ENCODE measurements at places on chromosomes 6 and 20. TPM values are rescaled to one million over a fixed set of nuclear protein-coding genes. Genes with fewer than 3 reads are reported as not detected.
A peak's percentile ranks its signal among the peaks of the same experiment; 100 is the strongest.

Gene ZNF335
- 7.4 TPM for total RNA-seq

Gene PKHD1
- total RNA-seq, result 13.9 TPM

Gene C6orf163
- total RNA-seq, result 0.57 TPM

Gene SEMG1
- total RNA-seq, result not detected

Gene CCR6
- total RNA-seq, result not detected

DNA sequence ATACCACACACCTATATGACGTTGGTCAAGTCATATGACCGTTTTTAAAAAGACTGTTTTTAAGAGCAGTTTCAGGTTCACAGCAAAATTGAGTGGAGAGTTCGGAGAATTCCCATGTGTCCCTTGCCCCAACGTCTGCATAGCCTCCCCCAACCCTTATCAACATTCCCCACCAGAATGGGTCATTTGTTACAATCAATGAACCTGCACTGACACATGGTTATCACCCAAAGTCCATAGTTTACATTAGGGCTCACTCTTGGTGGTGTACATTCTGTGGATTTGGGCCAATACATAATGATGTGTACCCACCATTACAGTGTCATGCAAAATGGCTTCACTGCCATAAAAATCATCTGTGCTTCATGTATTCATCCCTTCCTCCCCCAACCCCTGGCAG lies 52.0 kb downstream of the ZBTB2 start:
- H3K4me3 ChIP-seq, result no peak overlapping the region
- no peak overlapping the region for H3K27ac ChIP-seq
- H3K27me3 ChIP-seq, result no peaks in the 10 kb centered on the region
- H3K4me1 ChIP-seq, result no peaks in the 10 kb centered on the region
- no peaks in the 10 kb centered on the region for H3K36me3 ChIP-seq
- DNase-seq, result no peak

DNA sequence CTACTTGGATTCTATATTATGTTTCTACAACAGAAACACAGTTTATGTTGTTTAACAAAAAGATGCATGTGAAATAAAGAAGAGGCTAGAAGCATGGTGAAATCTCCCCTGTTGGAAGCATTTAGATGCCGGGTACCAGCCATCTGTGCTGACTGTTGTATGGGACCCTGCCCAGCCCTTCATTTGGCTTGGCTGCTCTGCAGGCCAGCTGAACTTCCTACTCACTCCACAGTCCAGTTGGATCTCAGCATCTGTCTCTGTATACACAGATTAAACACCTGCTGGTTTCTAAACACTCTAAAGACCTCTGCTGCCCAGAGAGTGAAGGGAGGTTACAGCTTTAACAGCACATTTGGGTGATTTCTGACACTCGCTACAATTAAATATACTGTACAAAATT lies 228.3 kb downstream of the SLC35F1 start:
- no peak overlapping the region for H3K27ac ChIP-seq
- DNase-seq, result no peak
- H3K27me3 ChIP-seq, result no peaks in the 10 kb centered on the region
- H3K36me3 ChIP-seq, result no peaks in the 10 kb centered on the region
- H3K4me3 ChIP-seq, result no peak overlapping the region

GRCh38 chr6:43886067-43886461 lies 116.1 kb downstream of the VEGFA start:
- DNase-seq, result peak; percentile 35
- no peaks in the 10 kb centered on the region for H3K27me3 ChIP-seq
- H3K4me1 ChIP-seq, result peaks cover 4% of the 10 kb centered on the region
- no peaks in the 10 kb centered on the region for H3K36me3 ChIP-seq

DNA sequence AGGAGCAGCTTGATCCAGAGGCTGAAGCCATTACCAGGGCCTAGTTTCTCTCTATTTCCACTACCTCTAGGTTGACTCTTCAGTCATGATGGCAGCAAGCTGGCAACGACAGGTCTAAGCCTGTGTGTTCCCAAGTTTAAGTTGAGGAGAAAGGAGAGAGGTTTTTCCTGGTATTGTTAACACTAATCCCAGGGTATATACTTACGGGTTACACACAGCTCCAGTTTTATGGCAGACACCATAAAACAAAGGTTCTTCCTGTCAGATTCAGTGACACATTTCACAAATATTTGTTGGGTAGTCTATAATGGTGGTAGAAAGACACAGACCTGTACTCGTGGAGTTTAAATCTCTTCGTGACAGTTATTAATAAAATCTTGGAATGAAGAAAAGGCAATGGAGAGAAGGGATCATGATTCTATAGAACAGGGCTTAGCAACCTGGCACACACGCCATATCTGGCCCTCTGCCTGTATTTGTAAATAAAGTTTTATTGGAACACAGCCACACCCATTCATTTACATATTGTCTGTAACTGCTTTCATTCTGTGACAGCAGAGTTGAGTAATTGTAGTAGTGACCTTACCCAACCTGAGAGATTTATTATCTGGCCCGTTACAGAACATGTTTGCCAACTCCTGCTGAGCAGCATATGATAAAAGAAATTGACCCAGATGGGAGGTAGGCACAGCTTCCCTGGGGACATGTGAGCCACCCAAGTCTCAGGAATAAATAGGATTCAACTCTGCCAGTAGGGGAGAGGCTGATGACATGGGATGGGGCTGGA lies 323.3 kb downstream of the CDH4 start:
- H3K27me3 ChIP-seq, result no peaks in the 10 kb centered on the region
- H3K36me3 ChIP-seq, result no peaks in the 10 kb centered on the region
- no peaks in the 10 kb centered on the region for H3K4me1 ChIP-seq
- H3K27ac ChIP-seq, result no peak overlapping the region
- H3K4me3 ChIP-seq, result no peak overlapping the region

DNA sequence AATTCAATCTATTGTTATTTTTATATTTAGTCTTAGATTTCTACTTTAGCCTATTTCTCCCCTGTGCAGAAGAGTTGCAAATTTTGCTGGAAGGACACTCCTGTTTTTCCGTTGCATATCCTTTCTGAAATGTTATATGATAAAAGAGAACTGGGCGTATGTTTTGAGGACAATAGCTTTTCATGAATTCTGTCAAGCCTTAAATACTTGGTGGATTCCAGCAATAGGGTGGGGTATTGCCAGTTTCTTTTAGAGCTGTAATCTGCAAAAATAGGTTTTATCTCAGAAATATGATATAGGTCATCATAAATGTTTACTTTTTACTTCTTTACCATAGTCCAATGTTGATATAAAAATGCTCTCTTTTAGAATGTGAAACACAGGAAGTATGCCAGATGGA lies 42.0 kb downstream of the VTA1 start:
- DNase-seq, result no peak
- H3K27me3 ChIP-seq, result no peaks in the 10 kb centered on the region
- H3K27ac ChIP-seq, result no peak overlapping the region
- no peak overlapping the region for H3K4me3 ChIP-seq
- no peaks in the 10 kb centered on the region for H3K4me1 ChIP-seq
- no peaks in the 10 kb centered on the region for H3K36me3 ChIP-seq

DNA sequence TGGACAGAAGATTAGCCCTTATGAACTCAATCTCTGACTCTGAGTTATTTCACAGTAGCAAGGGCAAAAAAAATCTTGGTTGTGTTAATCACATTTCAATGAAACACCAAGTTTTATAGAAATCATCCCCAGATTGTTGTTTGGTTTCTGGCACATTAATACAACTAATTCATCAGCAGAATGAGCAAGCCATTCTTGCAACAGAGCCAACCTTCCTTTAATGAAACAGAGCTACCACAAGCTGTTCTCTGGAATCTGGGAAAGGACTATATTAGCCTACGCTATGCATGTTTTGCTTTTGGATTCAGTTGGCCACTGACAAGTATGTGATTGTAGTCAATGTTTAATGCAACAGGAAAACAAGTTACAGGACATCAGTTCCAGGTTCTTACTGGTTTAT lies 13.8 kb upstream of the POPDC3 start:
- DNase-seq, result no peak
- H3K4me3 ChIP-seq, result no peak overlapping the region
- H3K27me3 ChIP-seq, result no peaks in the 10 kb centered on the region
- H3K4me1 ChIP-seq, result no peaks in the 10 kb centered on the region
- no peak overlapping the region for H3K27ac ChIP-seq
- H3K36me3 ChIP-seq, result no peaks in the 10 kb centered on the region

DNA sequence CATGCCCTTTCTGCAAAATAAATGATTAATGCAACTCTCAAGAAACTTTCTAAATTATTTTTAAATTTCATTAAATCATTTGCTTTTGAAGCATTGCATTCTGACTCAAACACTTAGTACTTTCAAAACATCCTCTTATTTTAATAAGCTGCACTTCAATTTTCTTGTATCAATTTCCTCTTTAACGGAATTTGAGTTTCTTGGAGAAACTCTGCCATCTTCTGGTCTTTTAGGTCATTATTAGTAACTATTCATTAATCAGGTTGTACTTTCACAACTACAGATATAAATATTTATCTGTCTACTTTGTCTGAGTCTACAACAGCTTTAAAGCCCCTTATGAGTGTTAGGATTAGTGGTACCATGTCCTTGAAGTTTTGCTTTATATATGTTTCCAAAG lies 30.2 kb downstream of the TMX4 start:
- H3K36me3 ChIP-seq, result no peaks in the 10 kb centered on the region
- no peak overlapping the region for H3K27ac ChIP-seq
- DNase-seq, result no peak
- H3K4me1 ChIP-seq, result no peaks in the 10 kb centered on the region
- H3K27me3 ChIP-seq, result no peaks in the 10 kb centered on the region

- no peak overlapping the region for H3K27ac ChIP-seq
- DNase-seq, result no peak
- no peak overlapping the region for H3K4me3 ChIP-seq
- H3K4me1 ChIP-seq, result no peaks in the 10 kb centered on the region
Measured at GRCh38 chr6:68978411-68978810, 343.3 kb downstream of the ADGRB3 start.

- H3K36me3 ChIP-seq, result no peaks in the 10 kb centered on the region
- DNase-seq, result peak; percentile 44
- no peaks in the 10 kb centered on the region for H3K27me3 ChIP-seq
- no peaks in the 10 kb centered on the region for H3K4me1 ChIP-seq
- H3K4me3 ChIP-seq, result no peak overlapping the region
Measured at GRCh38 chr6:112163295-112164257, 76.2 kb downstream of the FAM229B start.

GRCh38 chr6:1129131-1129530 lies 182.8 kb upstream of the FOXQ1 start:
- H3K27ac ChIP-seq, result no peak overlapping the region
- no peak overlapping the region for H3K4me3 ChIP-seq
- no peaks in the 10 kb centered on the region for H3K4me1 ChIP-seq
- no peaks in the 10 kb centered on the region for H3K36me3 ChIP-seq

GRCh38 chr6:44161997-44162338 lies 3.3 kb downstream of the CAPN11 start:
- H3K27me3 ChIP-seq, result no peaks in the 10 kb centered on the region
- H3K4me1 ChIP-seq, result peaks cover 13% of the 10 kb centered on the region
- H3K4me3 ChIP-seq, result no peak overlapping the region
- no peak overlapping the region for H3K27ac ChIP-seq
- no peak for DNase-seq

DNA sequence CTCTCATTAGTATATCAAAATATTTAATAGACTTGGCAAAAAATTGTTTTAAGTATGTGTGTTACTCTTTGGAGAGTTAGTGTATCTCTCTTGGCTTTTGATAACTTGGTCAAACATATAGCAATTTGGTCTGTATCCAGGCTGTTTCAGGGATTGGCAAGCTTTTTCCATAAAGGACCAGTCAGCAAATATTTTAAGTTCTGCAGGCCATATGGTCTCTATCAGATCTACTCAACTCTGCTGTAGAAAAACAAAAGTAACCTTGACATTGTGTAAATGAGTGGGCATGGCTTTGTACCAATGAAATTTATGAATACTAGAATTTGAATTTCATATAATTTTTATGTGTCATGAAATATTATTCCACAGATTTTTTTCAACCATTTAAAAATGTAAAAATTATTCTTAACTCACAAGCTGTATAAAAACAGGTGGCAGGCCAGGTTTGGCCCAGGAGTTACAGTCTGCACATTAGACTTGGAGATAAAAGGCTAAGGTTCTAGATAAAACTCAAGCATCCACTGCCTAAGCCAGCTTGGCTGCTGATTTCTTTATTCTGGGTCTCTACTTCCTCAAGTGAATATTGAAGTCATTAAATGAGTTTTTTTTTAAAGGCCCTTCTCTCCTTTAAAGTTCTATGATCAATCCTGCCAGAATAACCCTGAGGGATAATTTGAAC lies 13.7 kb downstream of the GSTA4 start:
- DNase-seq, result no peak
- no peak overlapping the region for H3K4me3 ChIP-seq
- H3K27ac ChIP-seq, result no peak overlapping the region

- DNase-seq, result no peak
- no peak overlapping the region for H3K27ac ChIP-seq
- no peak overlapping the region for H3K4me3 ChIP-seq
- H3K4me1 ChIP-seq, result no peaks in the 10 kb centered on the region
Measured at GRCh38 chr6:119894811-119895210, 545.2 kb upstream of the MAN1A1 start.

GRCh38 chr6:10269814-10270472 lies 144.9 kb downstream of the TFAP2A start:
- H3K27ac ChIP-seq, result no peak overlapping the region
- no peak for DNase-seq
- no peak overlapping the region for H3K4me3 ChIP-seq

DNA sequence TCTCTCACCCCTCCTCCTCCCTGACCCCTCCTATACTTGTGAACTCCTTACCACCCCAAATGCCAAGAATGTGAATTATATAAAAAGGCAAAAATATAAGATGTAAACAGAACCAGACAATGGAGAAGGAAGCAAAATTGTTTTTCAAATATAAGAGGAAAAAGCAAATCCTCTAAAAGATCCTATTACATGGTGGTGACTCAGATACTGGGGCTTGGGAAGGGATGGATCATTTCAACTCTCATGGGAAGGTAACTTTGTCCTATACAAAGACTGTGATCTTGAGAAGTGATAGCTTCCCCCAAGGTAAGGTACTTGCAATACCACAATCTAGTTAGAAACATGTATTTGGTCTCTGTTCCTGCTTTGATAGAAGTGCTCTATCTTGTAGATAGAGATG lies 24.6 kb upstream of the TNFRSF21 start:
- H3K27me3 ChIP-seq, result no peaks in the 10 kb centered on the region
- H3K4me1 ChIP-seq, result no peaks in the 10 kb centered on the region
- H3K4me3 ChIP-seq, result no peak overlapping the region

GRCh38 chr20:50484271-50484976 lies 25.8 kb upstream of the PTPN1 start:
- H3K4me3 ChIP-seq, result no peak overlapping the region
- no peaks in the 10 kb centered on the region for H3K27me3 ChIP-seq
- DNase-seq, result no peak
- H3K4me1 ChIP-seq, result no peaks in the 10 kb centered on the region

- H3K27me3 ChIP-seq, result no peaks in the 10 kb centered on the region
- H3K27ac ChIP-seq, result no peak overlapping the region
- no peak for DNase-seq
- H3K4me1 ChIP-seq, result no peaks in the 10 kb centered on the region
- no peaks in the 10 kb centered on the region for H3K36me3 ChIP-seq
Measured at GRCh38 chr20:1310506-1311190, 18.3 kb downstream of the SDCBP2 start.

GRCh38 chr6:26403893-26404292 lies 1.8 kb downstream of the BTN3A1 start:
- H3K4me1 ChIP-seq, result peaks cover 18% of the 10 kb centered on the region
- H3K4me3 ChIP-seq, result no peak overlapping the region
- DNase-seq, result no peak
- no peaks in the 10 kb centered on the region for H3K36me3 ChIP-seq
- H3K27ac ChIP-seq, result no peak overlapping the region

GRCh38 chr20:36992802-36993334 lies 41.4 kb upstream of the SAMHD1 start:
- DNase-seq, result no peak
- no peak overlapping the region for H3K4me3 ChIP-seq
- H3K27ac ChIP-seq, result no peak overlapping the region
- no peaks in the 10 kb centered on the region for H3K27me3 ChIP-seq
- no peaks in the 10 kb centered on the region for H3K36me3 ChIP-seq
